ENCODE measurements at places on chromosomes 1 and 21.

- peak; percentile 89 for DNase-seq
These were observed 1.1 kb upstream of the POU3F1 start for GRCh38 chr1:38047603-38048141.

DNA sequence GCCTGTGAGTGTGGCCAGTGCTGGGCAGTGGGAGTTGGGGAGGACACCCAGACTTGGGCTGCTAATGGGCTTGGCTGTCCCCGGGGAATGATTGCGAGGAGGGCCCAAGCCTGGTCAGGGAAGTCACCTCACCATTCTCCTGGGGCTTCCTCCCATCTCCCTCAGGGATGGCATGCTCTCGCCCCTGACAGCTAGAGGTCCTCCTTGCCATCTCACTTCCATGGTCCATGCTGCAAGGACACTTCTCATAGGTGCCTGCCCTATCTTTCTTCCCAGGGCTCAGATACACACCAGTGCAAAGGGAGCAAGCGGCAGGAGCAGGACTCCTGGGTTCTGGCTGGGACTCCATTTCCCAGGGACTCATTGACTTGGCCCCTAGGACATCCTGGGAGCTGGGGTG lies 4.1 kb downstream of the NTRK1 start:
- DNase-seq, result no peak

DNA sequence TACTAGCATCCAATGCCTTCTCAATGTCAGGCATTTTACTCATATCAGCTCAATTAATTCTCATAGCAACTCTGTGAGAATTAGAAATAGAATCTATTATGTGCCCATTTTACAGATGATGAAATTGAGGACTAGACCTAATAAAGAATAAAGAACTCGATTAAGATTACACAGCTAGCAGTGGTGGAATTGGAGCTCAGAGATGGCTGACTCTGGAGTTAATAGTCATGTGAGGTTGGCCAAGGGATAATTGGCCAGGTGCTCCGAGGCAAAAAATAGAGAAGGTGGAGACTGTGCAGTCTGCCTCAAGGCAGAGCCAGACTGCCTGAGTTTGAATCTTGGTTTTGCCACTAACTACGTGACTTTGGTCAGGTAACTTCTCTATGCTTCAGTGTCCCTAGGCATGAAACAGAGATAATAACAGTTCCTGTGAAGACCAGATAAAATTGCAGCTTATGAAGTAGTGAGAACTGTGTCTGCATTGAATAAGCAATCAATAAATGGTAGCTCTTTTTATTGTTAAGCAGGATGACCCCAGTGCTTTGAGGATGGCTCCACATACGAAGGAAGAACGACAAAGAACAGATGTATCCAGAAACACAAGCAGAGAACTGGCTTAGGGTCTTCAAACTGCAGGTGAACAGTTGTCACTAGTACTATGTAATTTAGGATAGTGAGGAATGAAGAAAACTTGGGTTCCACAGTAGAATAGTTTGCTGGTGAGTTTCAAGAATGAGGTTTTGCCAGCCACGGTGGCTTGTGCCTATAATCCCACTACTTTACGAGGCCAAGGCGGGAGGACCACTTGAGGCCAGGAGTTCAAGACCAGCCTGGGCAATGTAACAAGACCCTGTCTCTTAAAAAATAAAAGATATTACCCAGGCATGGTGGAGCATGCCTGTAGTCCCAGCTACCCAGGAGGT lies 6.9 kb upstream of the CCSAP start:
- no peak for DNase-seq

DNA sequence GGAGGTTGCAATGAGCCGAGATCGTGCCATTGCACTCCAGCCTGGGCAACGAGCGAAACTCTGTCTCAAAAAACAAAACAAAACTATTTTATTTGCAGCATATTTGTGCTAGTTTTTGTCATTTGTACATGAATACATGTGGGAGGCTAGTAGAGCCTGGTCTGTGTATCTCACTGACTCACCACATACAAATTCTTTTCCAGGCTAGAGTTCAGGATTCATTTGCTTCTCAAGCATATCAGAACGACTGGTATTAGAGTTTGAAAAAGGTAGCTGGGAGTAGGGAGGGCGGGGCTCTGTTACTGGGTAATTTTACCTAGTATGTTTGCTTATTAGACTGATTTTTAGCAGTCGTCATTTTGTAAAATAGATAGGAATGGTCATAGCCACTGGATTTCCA lies 4.5 kb upstream of the TOR3A start:
- no peak for DNase-seq

- no peak for DNase-seq
These were observed 657 bp upstream of the LIN9 start for GRCh38 chr1:226309398-226310244.

DNA sequence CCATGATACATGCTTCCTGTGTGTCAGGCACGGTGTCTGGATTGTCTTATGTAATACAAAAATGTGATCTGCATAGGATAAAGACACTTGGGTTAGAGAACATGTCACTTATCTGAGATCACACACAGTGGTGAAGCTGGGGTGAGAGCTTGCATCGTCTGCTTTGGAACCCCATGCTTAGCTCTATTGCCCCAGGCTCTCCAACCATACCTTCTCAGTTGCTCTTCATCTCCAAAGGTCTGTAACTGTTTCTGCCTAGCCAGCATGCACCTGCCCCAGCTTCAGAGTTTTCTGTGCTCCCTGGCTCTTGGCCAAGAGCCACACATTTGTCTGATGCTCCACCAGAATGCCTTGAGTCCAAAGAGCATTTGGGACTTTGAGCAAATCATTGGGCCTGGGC lies 93.9 kb upstream of the COG2 start:
- no peak for DNase-seq

GRCh38 chr1:234489698-234490077 lies 10.7 kb upstream of the TARBP1 start:
- DNase-seq, result no peak

GRCh38 chr1:6872573-6873261 lies 87.5 kb downstream of the CAMTA1 start:
- no peak for DNase-seq

DNA sequence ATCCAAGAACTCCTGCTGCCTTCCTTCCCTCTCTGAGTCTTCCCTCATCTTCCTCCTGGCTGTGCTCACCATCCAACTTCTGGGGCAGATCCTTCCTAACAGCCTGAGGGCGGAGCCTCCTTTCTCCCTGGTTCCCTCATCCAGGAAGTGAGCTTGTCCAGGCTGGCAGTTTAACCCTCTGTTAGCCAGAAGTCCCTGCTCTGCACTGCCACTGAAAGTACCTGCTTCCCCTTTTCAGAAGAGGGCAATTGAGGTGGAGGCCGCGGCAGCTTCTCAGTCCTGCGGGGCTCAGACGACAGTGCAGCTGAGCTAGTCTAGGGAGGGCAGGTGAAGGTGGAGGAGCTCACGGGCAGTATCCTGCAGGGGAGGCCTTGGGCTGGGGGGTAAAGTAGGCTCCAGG lies 149.1 kb downstream of the FCRL5 start:
- DNase-seq, result peak; percentile 85

DNA sequence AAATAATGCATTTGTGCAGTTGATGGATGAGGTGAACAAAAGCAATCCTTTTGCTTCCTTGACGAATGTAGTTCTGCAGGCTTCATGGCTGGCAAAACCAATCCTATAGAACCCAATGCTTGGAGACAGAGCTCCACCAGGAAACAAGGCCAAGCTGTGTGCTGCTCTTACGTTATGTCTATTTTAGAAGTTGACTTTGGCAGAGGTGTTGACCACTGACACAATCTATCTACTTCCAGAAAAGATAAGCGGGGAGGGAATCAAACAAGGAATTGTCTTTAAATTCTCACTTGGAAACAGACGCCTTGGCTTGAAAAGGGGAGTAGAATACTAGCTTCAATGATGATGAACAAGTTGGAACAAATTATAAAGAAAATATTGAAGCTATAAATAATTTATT lies 211.2 kb downstream of the SETD4 start:
- DNase-seq, result no peak

DNA sequence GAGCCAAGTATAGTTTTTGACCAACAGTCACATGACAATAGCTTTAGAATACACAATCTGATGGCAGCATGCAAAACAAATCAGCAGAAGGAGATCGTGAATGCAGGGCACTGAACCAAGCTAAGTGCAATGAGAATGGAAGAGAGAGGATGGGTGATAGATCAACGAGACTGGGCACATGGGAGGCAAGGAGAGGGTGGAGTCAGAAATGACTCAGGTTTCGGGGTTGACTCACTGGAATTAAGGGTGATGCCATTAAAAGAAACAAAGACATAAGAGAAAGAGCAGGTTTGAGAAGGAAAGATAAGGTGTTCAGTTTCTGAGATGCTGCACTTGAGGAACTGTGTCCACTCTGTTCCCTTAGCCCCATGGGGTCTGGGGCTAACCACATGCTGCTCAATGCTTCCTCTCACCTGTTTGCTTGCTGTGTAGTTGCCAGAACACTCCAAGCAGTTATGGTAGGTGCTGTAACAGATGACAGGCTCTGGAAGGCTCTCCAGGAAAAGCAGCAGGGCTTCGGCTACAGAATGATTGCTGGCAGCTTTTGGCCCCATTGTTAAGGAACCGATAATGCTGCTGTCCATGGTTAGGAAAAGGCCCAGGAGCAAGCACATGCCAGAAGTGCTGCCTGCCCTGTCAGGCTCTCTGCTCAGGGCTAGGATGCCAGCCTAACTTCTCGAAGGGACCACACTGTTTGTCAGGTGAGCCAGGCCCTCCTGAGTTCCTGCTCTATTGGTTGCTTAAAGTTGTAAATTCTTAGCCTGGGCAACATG lies 6.1 kb upstream of the MTF1 start:
- DNase-seq, result no peak

DNA sequence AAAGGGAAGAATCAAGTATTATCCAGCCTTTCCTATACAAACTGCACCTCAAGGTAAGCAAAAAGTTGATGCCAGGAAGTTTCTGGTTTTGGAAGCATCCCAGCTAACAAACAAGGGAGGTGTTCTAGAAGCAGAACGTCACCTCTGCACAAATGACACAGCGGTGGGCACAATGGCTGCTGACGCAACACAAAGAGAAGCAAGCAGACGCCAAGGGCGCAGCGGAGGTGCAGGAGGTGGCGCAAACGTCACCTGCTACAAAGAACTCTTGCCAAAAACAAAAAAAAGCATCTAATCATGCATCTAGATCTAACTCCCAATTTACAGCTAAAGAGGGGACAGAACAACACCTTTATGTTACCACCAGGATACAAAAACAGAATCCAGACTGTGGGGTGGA lies 88.5 kb downstream of the NPHP4 start:
- DNase-seq, result peak; percentile 16

DNA sequence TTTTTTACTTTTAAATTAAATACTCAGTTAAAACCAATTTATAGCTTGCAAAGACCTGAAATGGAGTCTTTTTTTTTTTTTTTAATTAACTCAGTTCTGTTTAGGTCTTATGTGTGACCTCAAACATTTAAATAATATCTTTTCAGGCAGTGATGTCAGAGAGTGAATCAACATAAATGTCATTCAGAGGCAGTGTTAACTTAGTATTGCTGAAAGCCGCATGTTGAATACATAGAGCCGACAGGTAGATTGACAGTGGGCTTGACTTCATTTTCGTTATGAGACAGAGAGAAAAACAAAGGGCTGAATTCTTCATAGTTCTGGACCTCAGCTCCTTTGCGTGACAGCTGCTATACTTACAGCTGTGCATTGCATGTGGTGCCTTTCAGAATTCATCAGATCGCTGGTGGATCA lies 51.5 kb downstream of the PRDM2 start:
- DNase-seq, result no peak

GRCh38 chr1:45305231-45305630 lies 21.5 kb upstream of the HPDL start:
- DNase-seq, result no peak

DNA sequence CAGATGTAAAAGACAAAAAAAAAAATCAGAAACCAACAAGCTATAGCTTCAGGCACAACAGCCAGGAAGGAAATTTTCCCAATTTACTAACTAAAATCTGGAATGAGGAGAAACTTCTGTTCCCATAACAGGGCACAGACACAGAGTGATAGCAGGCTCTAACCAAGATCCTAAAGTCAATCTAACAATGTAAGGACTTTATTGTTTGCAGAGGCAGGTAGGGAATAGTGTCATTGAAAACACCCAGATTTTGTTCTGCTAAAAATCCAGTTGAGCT lies 166.6 kb upstream of the ATP1B1 start:
- no peak for DNase-seq

DNA sequence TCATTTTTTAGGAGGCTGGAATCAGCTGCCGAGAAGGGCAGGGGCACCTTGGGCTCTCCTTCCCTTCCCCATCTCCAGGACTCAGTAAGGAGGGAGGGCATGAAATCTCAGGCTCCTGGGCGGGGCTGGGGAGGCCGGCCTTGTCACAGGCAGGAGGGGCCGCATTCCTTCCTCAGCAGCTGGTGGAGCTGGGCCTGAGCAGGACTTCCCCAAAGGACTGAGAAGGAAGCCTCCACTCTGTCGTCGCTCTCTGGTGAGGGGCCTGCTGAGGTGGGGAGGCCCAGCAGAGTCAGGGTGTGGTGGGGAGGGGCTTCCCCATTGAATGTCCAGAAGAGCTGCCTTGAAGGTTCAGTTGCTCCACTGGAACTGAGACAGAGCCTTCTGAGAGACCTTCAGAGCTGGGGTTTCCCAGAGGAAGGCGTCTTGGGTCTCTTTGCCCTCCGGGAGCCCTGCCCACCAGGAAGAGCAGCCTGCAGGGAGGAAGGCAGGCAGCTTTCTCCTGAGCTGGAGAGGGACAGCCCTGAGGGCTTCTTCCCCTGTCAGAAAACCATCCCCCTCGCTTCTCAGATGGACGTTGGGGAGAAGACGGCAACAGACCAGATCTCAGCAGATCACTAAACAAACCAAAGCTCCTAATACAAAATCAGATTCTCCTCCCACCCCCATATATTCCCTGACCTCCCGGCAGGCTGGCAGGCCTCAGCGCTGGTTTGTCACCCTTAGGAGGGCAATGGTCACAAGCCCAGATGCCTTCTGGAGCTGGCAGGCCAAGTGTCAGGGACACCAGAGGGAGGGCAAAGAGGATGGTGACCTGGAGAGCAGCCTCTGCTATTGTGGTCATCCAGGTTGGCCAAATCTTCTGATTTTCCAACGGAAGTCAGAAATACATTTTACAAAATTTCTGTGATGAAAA lies 10.7 kb downstream of the KCNA10 start:
- DNase-seq, result peak; percentile 91

- DNase-seq, result peak; percentile 79
These were observed 583 bp downstream of the MEF2D start for GRCh38 chr1:156499842-156500542.

- DNase-seq, result no peak
These were observed 1.4 kb upstream of the SOD1 start for GRCh38 chr21:31658053-31658452.

Measured in endodermal cell (in vitro differentiated cells).